ENCODE measurements at places on chromosomes 16 and 17.

GRCh38 chr17:34615326-34615725, 35.9 kb downstream of the TMEM132E start:
- DNase-seq = no peak

- no peak for DNase-seq
Measured at GRCh38 chr16:17098685-17099084, 372.1 kb downstream of the XYLT1 start.

- DNase-seq = peak; percentile 72
Measured at GRCh38 chr17:15213381-15214087, 51.6 kb downstream of the PMP22 start.

DNA sequence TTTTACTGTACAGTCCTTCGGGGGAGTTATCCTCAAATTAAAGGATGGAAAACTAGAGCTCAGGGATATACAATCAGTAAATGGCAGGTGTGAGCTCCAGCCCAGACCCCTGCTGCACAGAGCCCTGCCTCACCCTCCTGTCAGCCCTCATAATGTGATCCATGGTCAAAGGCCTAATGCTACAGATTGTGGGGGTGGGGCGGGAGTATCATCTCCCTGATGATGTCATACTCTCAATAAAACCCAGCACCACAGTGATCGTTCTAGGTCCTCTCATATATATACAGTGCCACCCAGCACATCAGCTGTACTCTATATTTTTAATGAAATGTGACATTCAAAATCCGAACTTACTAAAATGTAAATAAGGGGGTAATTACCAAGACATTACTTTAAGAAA, 61.5 kb downstream of the SLC39A11 start:
- no peak for DNase-seq

DNA sequence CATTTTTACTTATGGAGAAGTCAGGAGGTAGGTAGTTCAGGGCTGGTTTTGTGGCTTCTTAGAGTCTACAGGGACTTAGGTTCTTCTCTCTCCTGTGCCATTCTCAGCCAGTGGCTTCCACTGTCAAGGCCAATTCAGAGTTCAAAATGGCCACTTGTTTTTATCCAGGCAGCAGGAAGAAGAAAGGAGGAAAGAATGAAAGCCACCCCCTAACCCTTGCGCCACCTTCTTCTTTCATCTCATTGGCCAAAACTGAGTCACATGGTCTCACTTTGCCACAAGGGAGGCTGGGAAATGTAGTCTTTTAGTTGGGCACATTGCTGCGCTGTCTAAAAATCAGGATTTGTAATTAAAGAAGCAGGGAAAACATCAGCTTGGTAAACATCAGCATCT, 60.8 kb upstream of the MED9 start:
- DNase-seq = peak; percentile 89

DNA sequence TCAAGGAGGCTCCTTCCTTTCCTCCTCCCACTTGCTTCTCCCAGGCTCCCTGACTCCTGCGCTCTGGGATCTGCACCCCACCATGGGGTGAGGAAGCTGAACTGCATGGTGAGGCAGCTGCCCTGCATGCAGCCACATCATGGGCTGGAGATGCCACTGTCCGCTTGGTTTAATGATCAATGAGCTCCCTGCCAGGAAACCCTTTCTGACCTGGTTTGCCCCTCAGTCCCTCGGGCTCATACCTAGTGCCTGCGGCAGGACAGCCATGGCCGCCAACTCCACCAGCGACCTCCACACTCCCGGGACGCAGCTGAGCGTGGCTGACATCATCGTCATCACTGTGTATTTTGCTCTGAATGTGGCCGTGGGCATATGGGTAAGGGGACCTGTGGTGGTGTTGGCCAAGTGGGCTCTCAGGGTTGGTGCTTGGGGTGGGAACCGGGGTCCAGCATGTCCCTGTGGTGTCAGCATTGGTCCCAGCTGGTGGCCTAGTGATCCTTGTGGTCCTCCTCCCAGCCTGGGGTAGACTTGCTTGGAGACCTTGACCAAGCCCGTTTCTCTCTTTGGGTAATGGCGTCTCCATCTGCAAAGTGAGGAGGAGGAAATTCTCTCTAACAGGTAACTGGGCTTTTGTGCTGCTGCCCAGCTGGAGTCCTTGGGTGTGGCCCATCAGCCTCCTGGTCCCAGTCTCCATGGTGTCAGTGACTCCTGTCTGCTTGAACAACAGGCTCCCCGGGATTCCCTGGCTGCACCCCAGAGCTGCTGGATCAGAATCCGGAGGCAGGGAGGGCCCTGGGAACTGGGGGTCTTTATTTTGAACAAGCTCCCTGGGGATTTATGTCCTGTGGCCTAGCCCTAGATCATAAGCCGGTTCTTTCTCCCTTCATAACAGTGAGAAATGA, at the start of gene SLC5A10:
TSS of gene SLC5A10 (plus strand) at position 225 of the 902 bp plus-strand sequence. CDS start at position 266, 41 bp downstream.
- DNase-seq = peak; percentile 64

DNA sequence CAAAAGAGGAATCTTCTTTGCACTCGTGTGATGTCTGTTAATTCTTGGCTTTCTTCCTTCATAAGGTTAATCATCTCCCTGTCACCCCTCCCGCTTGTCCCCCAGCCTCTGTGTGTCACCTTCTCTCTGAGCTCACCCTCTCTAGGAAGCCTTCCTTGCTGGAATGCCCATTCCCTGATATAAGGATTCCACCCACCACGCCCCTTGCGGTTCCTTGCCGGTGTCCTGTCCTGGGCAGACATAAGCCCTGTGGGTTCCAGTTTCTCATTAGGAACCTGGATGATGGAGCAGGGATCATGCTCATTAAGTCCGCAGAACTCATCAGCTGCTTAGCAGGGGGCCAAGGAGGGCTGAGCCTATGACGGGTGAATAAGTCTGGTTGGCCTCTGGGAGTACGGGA, 559.3 kb downstream of the MAF start:
- DNase-seq = no peak

DNA sequence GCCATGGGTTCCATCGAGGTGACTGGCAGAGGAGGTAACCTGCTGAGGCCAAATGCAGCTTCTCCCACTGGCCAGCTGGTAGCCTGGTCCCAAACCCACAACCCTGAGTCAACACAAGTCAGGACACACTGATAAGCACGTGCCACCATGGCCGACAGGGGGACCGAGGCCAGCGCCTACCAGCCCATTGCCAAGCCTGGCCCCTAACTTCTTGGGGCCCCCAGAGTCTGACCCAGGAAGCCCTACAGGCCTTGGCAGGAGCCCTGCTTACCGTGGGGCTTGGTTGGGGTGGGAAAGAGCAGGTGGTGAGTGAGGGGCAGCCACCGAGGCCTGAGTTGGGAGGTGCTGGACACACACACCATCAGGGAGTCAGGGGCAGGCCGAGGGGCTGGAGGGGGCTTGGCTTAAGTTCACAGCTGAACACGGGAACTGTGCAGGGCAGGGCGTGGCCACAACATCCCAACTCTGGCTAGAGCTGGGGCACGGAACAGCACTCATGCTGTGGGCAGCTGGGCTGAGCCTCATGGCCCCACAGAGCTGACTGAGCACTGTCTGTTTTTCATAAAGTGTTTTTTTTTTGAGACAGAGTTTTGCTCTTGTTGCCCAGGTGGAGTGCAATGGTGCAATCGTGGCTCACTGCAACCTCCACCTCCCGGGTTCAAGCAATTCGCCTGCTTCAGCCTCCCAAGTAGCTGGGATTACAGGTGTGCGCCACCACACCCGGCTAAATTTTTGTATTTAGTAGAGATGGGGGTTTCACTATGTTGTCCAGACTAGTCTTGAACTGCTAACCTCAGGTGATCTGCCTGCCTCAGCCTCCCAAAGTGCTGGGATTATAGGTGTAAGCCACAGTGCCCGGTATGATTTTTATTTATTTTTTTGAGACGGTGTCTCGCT, 5.5 kb downstream of the MRPL28 start:
- no peak for DNase-seq
